CD4-positive, alpha-beta T cell treated with Interleukin-1 beta for 1 hour (primary cell): ENCODE measurements at places on chromosomes 3 and 15.

DNA sequence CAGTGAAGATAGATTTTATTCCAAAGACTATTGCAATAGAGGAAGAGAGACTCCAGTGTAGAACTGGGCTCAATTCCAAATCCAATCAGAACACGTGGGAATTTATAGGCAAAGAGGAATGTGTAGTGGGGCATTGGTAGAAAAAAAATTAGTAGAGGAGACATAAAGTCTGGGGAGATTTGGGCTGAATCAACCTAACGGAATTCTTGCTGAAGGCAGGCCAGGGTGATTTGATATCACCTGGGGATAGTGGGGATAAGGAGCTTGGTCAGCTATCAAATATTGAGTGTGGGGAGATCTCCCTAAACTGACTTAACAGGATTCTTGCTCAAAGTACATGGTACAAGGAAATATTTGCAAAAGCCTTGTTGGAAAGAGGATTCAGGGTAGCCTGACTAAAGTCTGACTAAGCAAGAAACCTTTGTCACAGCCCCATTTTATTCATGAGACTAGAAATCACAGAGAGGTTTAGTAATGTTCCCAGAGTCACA lies 29.6 kb downstream of the SST start:
- no peak for DNase-seq

DNA sequence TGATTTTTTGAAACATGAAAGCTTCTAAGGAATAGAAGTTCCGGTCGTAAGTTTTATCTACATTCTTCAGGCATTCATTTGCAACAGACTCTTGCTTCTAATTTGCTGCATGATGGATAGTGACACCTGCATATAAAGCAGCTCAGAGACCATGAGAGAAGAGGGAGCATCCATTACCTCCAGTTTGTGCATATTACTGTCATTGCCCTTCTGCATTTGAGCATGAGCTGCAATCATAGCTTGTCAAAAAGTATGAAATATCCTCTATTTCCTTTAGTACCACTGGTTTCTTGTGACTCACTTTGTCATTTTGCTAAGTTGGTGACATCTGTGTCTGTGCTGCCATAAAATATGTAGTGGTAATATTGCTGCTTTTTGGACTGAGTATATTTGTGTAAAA lies 160.1 kb upstream of the STAC start:
- no peak for DNase-seq

DNA sequence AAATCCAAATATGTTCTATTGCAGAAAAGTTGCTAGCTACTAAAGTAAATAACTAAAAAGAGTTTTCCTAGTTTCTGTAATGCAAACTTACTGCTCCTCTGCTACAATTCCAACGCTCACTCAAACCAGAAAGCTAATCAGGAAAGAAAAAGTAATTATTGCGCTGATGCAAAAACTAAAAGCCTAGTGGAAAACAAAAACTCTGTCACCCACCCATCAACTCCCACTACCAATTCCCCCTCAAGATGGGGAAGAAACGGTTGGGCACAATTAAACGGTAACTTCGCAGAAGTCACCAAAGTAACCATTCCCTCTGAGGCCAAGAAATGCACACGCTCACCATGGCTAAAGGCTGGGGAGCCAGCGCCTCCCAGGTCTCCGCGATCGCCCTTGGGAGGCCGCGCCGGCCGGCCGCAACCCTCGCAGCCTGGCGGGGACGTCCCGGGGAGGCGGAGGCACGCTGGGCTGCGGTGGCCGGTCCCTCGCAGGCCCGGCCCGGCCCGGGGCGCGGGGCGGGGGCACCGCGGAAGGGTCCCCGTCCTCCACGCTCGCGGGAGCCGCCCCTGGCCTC lies 684 bp downstream of the SLTM start:
- DNase-seq, result no peak

DNA sequence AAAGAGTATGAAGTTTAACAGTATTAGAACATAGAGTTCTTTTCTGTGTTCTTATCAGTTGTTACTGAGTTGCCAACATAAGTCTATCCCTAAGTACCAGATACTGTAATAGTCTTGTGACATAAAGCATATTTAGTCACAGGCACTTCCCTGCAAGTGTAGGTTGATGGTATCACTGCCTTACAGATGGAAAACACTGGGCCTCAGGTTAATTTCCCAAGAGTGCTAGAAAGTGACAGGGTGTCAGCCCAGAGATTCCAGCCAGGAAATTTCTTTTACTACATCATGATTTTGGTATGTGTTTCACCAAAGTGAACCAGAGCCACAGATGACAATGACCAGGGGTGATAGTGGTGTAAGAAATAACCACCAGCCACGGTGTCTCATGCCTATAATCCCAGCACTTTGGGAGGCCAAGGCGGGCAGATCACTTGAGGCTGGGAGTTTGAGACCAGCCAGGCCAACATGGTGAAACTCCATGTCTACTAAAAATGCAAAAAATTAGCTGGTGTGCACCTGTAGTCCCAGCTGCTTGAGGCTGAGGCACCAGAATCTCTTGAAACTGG lies 3.2 kb downstream of the EIF1B start:
- no peak for DNase-seq

- DNase-seq, result no peak
Observed at GRCh38 chr15:24944954-24945353, 9.8 kb upstream of the SNRPN start.

GRCh38 chr15:71549091-71549490 lies 261.3 kb upstream of the NR2E3 start:
- no peak for DNase-seq

GRCh38 chr3:15831927-15832326 lies 34.1 kb upstream of the ANKRD28 start:
- no peak for DNase-seq

GRCh38 chr3:30286811-30287210 lies 319.6 kb upstream of the TGFBR2 start:
- DNase-seq, result no peak

- DNase-seq, result no peak
Observed at GRCh38 chr3:52109611-52110301, 44.5 kb downstream of the POC1A start.

- DNase-seq, result no peak
Observed at GRCh38 chr3:71163198-71163918, 420.2 kb downstream of the FOXP1 start.

DNA sequence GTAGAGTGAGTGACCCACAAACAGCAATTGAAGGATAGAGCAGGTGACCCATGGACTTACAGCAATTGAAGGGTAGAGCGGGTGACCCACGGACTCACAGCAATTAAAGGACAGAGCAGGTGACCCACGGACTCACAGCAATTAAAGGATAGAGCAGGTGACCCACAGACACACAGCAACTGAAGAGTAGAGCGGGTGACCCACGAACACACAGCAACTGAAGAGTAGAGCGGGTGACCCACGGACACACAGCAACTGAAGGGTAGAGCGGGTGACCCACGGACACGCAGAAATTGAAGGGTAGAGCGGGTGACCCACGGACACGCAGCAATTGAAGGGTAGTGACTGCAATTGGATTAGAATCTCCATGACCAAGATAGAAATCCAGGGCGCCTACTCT lies 9.8 kb upstream of the TNK2 start:
- DNase-seq, result no peak

DNA sequence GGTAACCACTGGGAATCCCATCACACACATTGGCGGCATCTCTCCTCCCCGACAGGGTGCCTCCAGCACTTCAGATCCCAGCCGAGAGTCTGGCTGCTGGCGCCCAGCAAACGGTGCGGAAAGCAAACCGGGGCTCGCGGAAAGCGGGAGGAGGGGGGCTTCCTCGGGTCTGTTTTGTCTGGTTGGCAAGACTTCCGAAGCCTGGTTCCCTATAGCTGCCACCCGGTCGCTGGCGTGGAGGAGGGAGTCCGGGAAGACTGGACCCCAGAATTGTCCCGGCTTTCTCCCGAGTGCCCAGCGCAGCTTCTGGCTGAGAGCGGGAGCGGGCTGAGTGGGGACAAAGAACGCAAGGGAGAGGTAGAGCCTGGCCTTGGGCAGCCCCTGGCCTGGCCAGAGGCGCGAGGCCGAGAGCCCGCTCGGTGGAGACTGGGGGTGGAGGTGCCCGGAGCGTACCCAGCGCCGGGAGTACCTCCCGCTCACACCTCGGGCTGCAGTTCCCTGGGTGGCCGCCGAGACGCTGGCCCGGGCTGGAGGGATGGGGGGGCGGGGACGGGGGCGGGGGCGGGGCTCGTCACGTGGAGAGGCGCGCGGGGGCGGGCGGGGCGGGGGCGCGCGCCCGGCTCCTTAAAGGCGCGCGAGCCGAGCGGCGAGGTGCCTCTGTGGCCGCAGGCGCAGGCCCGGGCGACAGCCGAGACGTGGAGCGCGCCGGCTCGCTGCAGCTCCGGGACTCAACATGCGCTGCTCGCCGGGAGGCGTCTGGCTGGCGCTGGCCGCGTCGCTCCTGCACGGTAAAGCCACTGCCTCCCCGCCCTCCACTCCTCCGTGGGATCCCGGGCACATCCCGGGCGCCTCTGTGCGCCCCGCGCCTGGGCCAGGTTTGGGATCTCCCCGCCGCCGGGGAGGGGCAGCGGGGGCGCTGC lies at the start of gene CHRNA7:
Gene CHRNA7 (plus strand): TSS at position 654 of the 920 bp plus-strand sequence. CDS start 80 bp downstream, at position 734.
- no peak for DNase-seq

DNA sequence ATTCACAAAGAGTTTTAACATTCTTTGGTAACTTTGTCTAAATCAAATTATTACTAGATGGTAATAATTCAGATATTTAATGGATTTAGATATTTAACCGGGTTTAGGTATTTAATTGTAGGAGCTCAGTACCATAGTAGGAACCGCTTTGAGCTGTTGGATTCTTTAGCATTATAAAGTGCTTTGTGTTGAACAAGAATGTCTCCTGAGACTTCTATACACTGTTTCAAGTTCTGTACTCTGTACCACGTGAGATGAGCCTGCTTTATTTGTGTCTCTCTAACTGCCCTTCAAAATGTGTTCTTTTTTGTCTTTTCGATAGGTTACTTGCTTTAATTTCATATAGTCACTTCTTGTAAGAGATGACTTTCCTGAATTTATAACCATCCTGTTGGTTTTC lies 36.0 kb downstream of the ZFAND6 start:
- DNase-seq, result no peak

- no peak for DNase-seq
Observed at GRCh38 chr15:64045774-64046420, 388 bp downstream of the DAPK2 start.

- no peak for DNase-seq
Observed at GRCh38 chr15:101368086-101368780, 73.2 kb upstream of the SNRPA1 start.

GRCh38 chr15:74399511-74400312 lies 32.3 kb upstream of the CYP11A1 start:
- DNase-seq, result peak; percentile 27

GRCh38 chr3:182364723-182365650 lies 428.3 kb upstream of the ATP11B start:
- DNase-seq, result no peak

- DNase-seq, result peak; percentile 14
Observed at GRCh38 chr3:178001670-178002101, 534.5 kb upstream of the KCNMB2 start.

- peak; percentile 17 for DNase-seq
Observed at GRCh38 chr3:31456373-31456772, 76.4 kb upstream of the STT3B start.

DNA sequence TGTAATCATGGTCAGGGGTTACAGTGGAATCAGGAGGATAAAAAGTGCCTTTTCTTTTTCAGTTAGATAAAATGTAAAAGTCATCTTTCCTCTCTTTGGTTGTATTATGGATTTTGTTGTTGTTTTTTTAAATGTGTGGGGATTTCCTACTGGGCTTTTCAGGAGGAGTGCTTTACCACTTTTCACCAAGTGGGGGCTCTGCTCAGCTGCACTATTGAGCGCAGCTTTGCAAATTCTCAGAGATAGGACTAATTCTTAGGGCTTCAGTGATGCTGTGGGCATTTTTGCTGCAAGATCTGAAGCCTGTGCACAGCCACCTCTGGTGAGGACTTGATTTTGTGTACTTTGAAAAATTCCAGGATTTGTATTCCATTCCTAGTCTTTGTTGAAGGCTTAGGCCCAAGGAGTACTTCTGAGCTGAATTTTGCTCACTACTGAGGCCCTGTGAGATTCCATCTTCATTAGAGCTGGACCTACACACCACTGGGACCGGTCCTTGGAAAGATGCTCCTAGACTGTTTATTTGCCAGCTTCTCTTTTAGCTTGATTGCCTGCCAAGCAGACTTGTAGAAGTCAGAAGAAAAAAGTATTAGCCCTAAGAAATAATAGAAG lies 7.5 kb downstream of the GNB5 start:
- no peak for DNase-seq

- DNase-seq, result no peak
Observed at GRCh38 chr3:45140141-45140769, 5.9 kb downstream of the CDCP1 start.

GRCh38 chr15:41169086-41169485 lies 53.0 kb upstream of the INO80 start:
- DNase-seq, result no peak

DNA sequence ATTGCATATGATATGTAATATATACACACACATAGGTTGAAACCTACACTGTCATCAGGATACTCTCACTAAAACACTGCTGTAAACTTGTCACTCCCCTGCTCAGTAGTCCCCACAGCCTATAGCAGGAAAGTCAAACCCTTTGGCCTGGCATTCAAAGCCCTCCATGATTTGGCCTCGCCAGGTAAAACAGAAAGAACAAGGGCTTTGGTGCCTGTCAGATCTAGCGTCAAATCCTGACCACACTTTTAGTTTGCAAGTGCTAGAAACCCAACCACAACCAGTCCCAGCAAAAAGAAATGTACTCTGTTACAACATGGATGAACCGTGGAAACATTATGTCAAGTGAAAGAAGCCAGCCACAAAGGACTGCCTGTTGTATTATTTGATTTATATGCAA lies 11.4 kb downstream of the CRABP1 start:
- DNase-seq, result no peak

GRCh38 chr3:71891483-71891882 lies 106.5 kb upstream of the PROK2 start:
- no peak for DNase-seq

GRCh38 chr3:20346916-20347315 lies 160.9 kb upstream of the SGO1 start:
- DNase-seq, result no peak

- peak; percentile 56 for DNase-seq
Observed at GRCh38 chr3:184154885-184155643, at the start of gene DVL3. TSS of gene DVL3 (plus strand) at chr3:184155377. CDS start at chr3:184155636, 259 bp downstream.

- DNase-seq, result no peak
Observed at GRCh38 chr3:143895805-143896204, 47.5 kb upstream of the SLC9A9 start.

DNA sequence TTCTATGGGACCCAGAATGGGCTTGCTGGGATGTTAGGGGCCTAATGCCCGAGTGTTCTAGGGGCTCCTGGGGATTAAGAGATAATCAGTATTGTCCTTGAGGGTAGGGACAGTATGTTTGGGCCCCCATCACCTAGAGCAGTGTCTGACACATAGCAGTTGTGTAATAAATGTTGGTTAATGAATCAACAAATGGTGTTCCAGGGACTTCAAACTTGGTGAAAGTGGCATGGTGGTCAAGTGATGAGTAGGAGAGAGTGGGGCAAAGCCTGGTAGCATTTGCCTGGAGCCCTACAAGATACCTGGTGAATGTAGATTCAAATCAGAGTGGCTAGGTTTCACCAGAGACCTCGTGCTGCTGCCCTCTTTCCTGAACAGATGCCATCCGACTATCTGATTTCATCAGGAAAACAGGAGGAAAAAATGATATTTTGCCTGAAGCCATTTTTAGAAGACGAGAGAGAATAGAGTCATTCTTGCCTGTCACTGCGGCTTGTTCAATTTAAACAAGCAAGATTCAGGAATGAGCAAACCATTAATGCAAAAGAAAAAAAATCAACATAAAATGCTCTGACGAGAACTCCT lies 117.3 kb downstream of the RPL22L1 start:
- no peak for DNase-seq
